Osteoblast (primary cell): ENCODE measurements at places on chromosomes 16 and 17. TPM values are rescaled to one million over a fixed set of nuclear protein-coding genes. Genes with fewer than 3 reads are reported as not detected.

DNA sequence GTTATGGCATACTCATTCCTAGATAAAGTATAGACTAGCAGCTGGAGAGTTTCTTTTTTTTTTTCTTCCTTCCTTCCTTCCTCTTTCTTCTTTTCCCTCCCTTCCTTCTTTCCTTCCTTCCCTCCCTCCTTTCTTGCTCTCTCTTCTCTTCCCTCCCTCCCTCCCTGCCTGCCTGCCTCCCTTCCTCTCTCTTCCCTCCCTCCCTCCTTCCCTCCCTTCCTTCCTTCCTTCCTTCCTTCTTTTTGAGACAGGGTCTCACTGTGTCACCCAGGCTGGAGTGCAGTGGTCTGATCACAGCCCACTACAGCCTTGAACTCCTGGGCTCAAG, 7.0 kb upstream of the SNTB2 start:
- no peak overlapping the region for H3K4me3 ChIP-seq
- no peak overlapping the region for H3K27ac ChIP-seq
- no peak for DNase-seq
- H3K27me3 ChIP-seq, result no peaks in the 10 kb centered on the region

- no peak for DNase-seq
- H3K27me3 ChIP-seq, result no peaks in the 10 kb centered on the region
- peaks cover 49% of the 10 kb centered on the region for H3K36me3 ChIP-seq
- H3K4me3 ChIP-seq, result no peak overlapping the region
- H3K4me1 ChIP-seq, result peaks cover 11% of the 10 kb centered on the region
- H3K27ac ChIP-seq, result no peak overlapping the region
Measured at GRCh38 chr17:60188759-60189158, 39.0 kb downstream of the CA4 start.

DNA sequence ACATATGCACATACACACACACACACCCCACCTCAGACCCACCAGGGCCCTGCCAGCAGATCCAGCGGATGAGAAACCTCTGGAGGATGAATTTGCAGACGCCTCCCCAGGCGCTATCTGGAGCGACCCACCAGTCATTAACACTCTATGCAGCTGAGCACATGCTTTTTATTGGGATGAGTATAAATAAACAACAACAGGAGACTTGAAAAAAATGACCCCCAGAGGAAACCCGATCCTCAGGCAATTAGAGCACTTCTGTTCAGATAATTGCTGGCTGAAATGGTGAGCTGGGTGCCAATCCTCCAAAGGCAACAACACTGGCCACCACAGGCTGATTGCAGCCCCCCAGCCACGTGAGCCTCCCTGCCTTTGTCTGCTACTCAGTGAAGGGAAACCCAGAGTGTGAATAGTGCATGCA, 32.9 kb downstream of the DYNLRB2 start:
- H3K27ac ChIP-seq, result no peak overlapping the region
- no peak overlapping the region for H3K4me3 ChIP-seq
- peaks cover 16% of the 10 kb centered on the region for H3K27me3 ChIP-seq

DNA sequence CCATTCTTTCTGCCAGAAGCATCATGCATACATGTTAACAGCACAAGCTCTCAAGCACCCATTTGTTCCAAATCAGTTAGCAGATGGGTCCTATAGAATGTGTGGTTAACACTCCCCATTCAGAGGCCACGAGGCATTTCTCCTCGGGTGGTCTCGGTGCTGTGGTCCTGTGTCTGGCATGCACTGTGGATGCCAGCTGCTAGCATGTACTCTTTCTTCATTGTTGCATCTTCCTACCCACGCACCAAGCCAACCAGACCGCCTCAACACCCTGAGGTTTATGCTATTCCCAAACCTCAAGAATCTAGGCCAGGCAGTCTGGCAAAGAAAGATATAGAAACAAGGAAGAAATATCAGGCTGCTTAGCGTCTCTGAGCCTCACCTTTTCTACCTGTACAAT, 27.8 kb upstream of the MRTFB start:
- no peaks in the 10 kb centered on the region for H3K4me1 ChIP-seq
- no peaks in the 10 kb centered on the region for H3K27me3 ChIP-seq
- DNase-seq, result no peak
- H3K36me3 ChIP-seq, result no peaks in the 10 kb centered on the region
- H3K27ac ChIP-seq, result no peak overlapping the region
- H3K4me3 ChIP-seq, result no peak overlapping the region

The FKBP10 gene
- 387 and 396 TPM in 2 replicates for total RNA-seq

The TUBB3 gene
- total RNA-seq, result 166 and 239 TPM in 2 replicates

The MC1R gene
- total RNA-seq, result 4.7 and 5.1 TPM in 2 replicates

The TMED6 gene
- total RNA-seq, result 0.29 and 0.72 TPM in 2 replicates

The KCNAB3 gene
- under 0.01 and 0.29 TPM in 2 replicates for total RNA-seq

The WNK4 gene
- total RNA-seq, result under 0.01 TPM in 1 of 2 replicates, not detected in the other
